Muscle of leg (tissue), 16 donors: ENCODE measurements at places on chromosomes 1 and 21. TPM values are rescaled to one million over a fixed set of nuclear protein-coding genes. Genes with fewer than 3 reads are reported as not detected.

The ZNF695 gene
- polyA plus RNA-seq: 1.5 TPM

The VAV3 gene
- polyA plus RNA-seq: 5.5 TPM

The OR2T11 gene
- not detected for polyA plus RNA-seq

The SYT11 gene
- polyA plus RNA-seq: 12.1 TPM

The RASSF5 gene
- polyA plus RNA-seq: 4.8 TPM

The MDM4 gene
- 9.9 TPM for polyA plus RNA-seq

The NMNAT2 gene
- 1.1 TPM for polyA plus RNA-seq

The NES gene
- polyA plus RNA-seq: 1,109 TPM

The PPT1 gene
- polyA plus RNA-seq: 45.5 TPM

The LMX1A gene
- 1.7 TPM for polyA plus RNA-seq

The KCNJ9 gene
- 0.16 TPM for polyA plus RNA-seq

The CCDC24 gene
- polyA plus RNA-seq: 1.6 TPM

The POFUT2 gene
- polyA plus RNA-seq: 37.3 TPM

The ZBTB21 gene
- polyA plus RNA-seq: 5.9 TPM

The THEMIS2 gene
- 5.8 TPM for polyA plus RNA-seq

The TENT5C gene
- polyA plus RNA-seq: 3.1 TPM

The CNR2 gene
- polyA plus RNA-seq: 0.04 TPM

The LCE1E gene
- not detected for polyA plus RNA-seq

The CRNN gene
- not detected for polyA plus RNA-seq

The PRKAA2 gene
- 26.3 TPM for polyA plus RNA-seq

The CSF3R gene
- polyA plus RNA-seq: 3.7 TPM

The CD1E gene
- polyA plus RNA-seq: not detected

The CFHR3 gene
- polyA plus RNA-seq: 2.9 TPM

The RTCA gene
- 29.1 TPM for polyA plus RNA-seq

The MROH7 gene
- polyA plus RNA-seq: 5.8 TPM

The GREM2 gene
- 3.2 TPM for polyA plus RNA-seq

The OR2T35 gene
- not detected for polyA plus RNA-seq

The SPRR2E gene
- polyA plus RNA-seq: not detected

The AGT gene
- polyA plus RNA-seq: 12.1 TPM

The CD1C gene
- polyA plus RNA-seq: 0.47 TPM

The OR2G6 gene
- not detected for polyA plus RNA-seq

The C4BPA gene
- 0.09 TPM for polyA plus RNA-seq

The SPRR2A gene
- not detected for polyA plus RNA-seq

The RPS6KA1 gene
- 7.0 TPM for polyA plus RNA-seq

The CSMD2 gene
- polyA plus RNA-seq: 0.52 TPM

The SLC45A1 gene
- polyA plus RNA-seq: 0.91 TPM

The CD52 gene
- polyA plus RNA-seq: 2.3 TPM

The CDK11A gene
- 21.6 TPM for polyA plus RNA-seq

The KRTAP25-1 gene
- polyA plus RNA-seq: not detected

The MPL gene
- polyA plus RNA-seq: 0.18 TPM

The ASTN1 gene
- 4.3 TPM for polyA plus RNA-seq

The ERICH3 gene
- polyA plus RNA-seq: 0.04 TPM

The SPRR2F gene
- polyA plus RNA-seq: not detected

The SLAMF7 gene
- polyA plus RNA-seq: 0.29 TPM

The TMEM200B gene
- 8.3 TPM for polyA plus RNA-seq

The COL24A1 gene
- 8.0 TPM for polyA plus RNA-seq

The SLC27A3 gene
- 24.8 TPM for polyA plus RNA-seq

The MSH4 gene
- 0.34 TPM for polyA plus RNA-seq

The TIAM1 gene
- 11.5 TPM for polyA plus RNA-seq

The RBP7 gene
- polyA plus RNA-seq: 2.3 TPM

The NT5C1A gene
- 4.2 TPM for polyA plus RNA-seq

The RUNX3 gene
- polyA plus RNA-seq: 0.29 TPM
